ENCODE measurements at places on chromosomes 4 and X.

DNA sequence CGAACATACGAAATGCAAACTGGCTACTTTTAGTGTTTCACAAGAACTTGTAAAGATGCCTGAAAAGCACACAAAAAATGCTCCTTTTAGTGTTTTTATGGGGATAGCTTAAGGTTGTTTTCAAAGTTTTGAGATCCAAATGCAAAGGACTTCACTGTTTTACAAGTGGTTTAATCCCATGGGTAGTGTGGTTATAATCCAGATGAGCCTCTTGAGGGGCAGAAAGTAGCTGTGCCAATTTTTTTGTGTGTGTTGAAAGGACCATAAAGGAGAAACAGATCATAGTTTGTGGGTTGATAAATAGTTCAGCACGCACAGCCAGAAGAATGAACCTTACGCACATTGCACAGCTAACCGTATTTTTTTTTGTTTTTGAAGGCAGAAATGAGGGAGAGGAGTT is 126.9 kb upstream of the GIMD1 start:
- no peak for DNase-seq

DNA sequence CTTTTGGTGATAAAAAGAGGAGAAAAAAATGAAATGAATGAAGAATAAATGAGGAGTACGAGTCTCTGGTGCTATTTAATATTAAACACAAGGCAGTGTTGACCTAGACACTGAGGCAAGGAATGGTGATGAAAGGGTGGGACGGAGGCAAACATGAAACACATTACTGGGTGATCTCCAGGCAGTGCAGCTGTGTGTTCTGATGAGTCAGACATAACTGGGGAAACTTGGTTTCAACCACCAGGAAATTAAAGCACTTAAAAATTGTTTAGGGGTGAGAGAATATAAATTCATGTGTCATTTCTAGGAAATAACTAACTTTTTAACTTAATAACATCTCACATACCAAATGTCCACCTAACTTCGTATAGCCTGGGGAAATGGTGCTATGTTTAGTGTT is 19.7 kb upstream of the CXCL6 start:
- DNase-seq: no peak

- DNase-seq: no peak
These were observed 965.1 kb upstream of the PABPC4L start for GRCh38 chr4:135166661-135167060.

GRCh38 chr4:26458157-26458561 is 32.1 kb downstream of the CCKAR start:
- DNase-seq: peak; percentile 38

GRCh38 chr4:127997534-127998388 is 32.6 kb downstream of the ABHD18 start:
- peak; percentile 2 for DNase-seq

DNA sequence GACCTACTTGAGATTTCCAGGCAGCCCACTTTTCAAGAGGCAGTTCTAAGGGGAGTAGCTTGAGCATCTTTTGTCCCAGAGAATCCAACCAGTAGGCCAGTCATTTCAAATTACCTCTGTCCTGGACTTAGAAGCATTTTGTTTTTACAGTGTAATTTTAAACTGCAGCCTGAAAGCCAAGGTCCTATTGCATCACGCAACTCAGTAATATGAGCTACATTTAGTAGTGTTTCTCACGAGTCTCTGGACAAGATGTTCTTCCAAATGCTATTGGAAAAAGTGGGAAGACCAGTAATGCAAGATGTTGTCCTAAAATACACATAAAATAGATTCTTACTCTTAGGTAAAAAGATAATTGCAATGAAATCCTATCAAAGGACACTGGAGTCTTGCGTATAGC is 182.5 kb upstream of the ARX start:
- DNase-seq: no peak

- DNase-seq: no peak
These were observed 123.0 kb downstream of the RASGEF1B start for GRCh38 chr4:81348778-81349094.

GRCh38 chrX:12210971-12211370 is 72.7 kb downstream of the FRMPD4 start:
- DNase-seq: no peak

GRCh38 chr4:109025471-109026076 is 262.7 kb upstream of the ETNPPL start:
- no peak for DNase-seq

Data from Ammon's horn (tissue), 1 donor.